A549 treated with GW870086 at 1 μM for 4 hours (cell line): ENCODE measurements at places on chromosomes 13 and 19. TPM values are rescaled to one million over a fixed set of nuclear protein-coding genes. Genes with fewer than 3 reads are reported as not detected.

Gene ZNF493
- 0.05 to 0.55 TPM in 2 of 5 replicates, not detected in the others for total RNA-seq

Gene ZNF700
- 0.17 to 0.32 TPM (median 0.18 TPM) in 5 replicates for total RNA-seq

Gene CD70
- total RNA-seq = 14.8 to 26.1 TPM (median 25.1 TPM) in 5 replicates

Gene TNNT1
- total RNA-seq = 115 to 148 TPM (median 130 TPM) in 5 replicates

Gene LGI4
- 0.13 to 0.30 TPM (median 0.21 TPM) in 4 of 5 replicates, not detected in the other for total RNA-seq

Gene S1PR5
- total RNA-seq = 1.2 to 2.2 TPM (median 1.9 TPM) in 5 replicates

Gene SHD
- not detected in 5 replicates for total RNA-seq

Gene ZFP14
- 1.8 to 2.5 TPM (median 2.3 TPM) in 5 replicates for total RNA-seq
